ENCODE measurements at places on chromosomes 5 and 9. TPM values are rescaled to one million over a fixed set of nuclear protein-coding genes. Genes with fewer than 3 reads are reported as not detected.

DNA sequence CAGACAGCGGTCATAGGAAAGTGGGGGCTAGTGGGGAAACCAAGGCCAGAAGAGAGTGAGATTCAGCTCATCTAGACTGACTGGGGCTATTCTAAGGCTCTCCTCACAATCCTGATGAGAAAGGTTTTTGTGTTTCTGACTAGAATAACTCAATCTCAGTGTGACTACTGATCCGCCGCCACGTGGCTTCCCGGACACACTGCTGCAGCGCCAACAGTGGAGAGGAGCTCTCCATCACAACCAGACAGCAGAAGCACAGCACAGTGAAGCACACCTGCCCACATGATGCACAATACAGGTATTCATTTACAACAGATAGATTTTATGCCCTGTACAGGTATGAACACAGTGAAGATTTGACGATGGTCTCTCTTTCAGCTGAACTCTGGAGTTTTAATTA is 25.4 kb downstream of the NREP start:
- no peak for DNase-seq
- H3K27ac ChIP-seq, result no peak overlapping the region
- H3K27me3 ChIP-seq, result no peaks in the 10 kb centered on the region

Gene KYAT1
- total RNA-seq, result 8.0 TPM

GRCh38 chr9:82938426-82939218 is 124.3 kb downstream of the RASEF start:
- no peaks in the 10 kb centered on the region for H3K27me3 ChIP-seq
- no peak overlapping the region for H3K27ac ChIP-seq
- H3K4me1 ChIP-seq, result peaks cover 5% of the 10 kb centered on the region
- no peaks in the 10 kb centered on the region for H3K36me3 ChIP-seq
- no peak for DNase-seq

Gene ANXA2R
- total RNA-seq, result 6.6 TPM

Gene FGF10
- total RNA-seq, result not detected

Gene TRMT10B
- 5.2 TPM for total RNA-seq

Data from endothelial cell of umbilical vein (primary cell).